ENCODE measurements at places on chromosomes 5 and 9.

GRCh38 chr5:176410486-176411180, 5.7 kb downstream of the CLTB start:
- no peak for DNase-seq

GRCh38 chr5:175478384-175479124, at the start of gene SFXN1:
Gene SFXN1, plus strand, starts transcription at chr5:175478560. Its CDS starts 13,544 bp downstream, at chr5:175492104.
- DNase-seq, result peak; percentile 82

DNA sequence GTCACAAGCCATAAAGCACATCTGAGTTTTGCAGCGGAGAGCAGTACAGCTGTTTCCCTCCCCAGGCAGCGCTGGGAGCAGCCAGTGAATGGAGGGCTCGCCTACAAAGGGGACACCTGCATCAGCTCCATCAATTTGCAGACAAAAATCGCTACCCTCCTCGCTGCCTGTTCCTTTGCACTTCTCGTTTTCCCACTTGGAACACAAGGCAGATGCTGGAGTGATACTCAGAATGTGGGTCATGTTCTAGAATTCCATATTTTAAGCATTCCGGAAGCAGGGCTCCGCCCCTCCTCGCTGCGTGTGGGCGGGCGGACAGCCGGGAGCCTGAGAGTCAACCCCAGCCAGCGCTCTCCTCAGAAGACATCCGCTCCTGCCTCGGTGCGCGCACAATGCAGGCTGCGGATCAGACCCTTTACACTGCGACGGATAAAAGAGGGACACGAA, 92.1 kb downstream of the LMNB1 start:
- peak; percentile 19 for DNase-seq

DNA sequence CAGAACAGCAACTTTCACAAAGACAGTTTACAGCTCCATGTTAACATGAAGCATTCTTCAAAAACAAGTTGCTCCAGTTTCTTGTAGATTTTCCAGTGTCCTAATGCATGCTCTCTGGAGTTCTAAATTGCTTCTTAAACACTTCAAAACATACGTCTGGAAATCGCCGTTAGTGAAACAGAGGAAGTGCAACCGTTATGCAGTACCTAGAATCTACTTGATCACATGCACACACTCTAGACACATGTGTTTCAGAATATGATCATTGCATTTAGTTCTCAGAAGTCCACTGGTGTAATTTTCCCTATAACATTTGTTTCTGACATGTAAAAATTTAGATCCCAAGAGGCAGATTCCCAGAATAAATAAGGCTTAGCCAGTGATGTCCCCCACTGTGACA, 41.1 kb upstream of the RUFY1 start:
- DNase-seq, result no peak

DNA sequence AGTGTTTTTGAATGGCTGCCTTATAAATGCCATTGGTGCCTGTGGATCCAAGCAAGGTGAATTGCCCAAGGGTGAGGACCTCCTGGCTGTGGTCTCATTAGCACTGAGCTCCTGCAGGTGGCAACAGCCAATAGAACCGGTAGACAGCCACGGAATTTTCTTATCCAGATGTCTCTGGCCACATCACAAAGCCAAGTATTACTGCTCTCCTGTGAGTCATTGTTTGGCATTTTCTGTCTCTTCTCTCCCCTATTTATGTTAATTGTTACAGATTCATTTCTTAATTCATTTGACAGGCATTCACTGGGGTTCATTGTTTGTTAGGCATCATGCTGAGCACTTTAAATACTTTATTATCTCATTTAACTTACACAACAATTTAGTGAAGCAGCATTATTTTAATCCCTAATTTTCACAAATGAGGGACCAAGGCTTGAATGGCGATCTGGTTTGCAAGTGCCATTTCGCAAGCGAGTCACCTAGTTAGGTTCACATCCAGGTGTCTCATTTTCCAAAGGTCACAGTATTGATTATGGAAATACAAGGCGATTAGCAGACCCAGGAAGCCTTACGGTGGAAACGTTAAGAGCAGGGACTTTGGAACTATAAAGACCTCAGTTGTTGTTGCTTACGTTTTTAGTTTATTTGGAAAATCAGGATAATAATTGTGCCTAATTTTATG, 58.2 kb upstream of the DPYSL3 start:
- no peak for DNase-seq

DNA sequence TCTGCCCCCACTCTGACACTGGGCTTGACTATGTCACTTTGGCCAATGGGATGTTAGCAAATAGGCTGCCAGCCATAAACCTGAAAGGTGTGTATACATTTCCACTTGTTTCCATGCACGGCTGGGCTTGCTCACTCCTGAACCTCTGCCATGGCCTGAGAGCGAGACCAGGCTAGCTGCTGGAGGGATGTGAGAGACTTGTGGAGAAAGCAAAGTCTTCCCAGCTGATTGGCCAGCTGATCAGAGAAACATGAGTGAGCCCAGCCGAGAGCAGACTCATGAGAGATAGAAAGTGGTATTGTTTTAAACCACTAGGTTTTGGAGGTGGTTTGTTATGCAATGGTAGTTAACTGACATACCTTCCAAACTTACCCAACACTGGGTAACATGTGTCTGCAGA, 13.9 kb downstream of the FAM193B start:
- DNase-seq, result no peak

DNA sequence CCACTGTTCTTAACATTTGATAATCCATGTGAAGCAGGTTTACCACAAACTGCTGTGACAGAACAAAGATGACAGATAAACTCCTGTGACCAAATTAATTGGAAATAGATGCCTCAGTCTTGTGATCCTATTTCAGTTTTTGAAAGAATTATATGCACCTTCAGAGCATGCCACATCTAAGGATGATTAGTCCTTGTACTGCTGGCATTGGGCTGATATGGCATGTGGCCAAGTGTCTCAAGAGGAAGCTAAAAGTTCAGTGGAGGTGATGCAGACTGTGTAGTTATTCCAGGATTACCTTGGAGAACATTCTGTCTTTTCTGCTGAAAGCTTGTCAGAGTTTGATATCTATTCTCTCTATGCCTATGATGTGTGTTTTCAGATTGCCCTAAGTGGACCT, 314.4 kb upstream of the EFNA5 start:
- DNase-seq, result no peak

GRCh38 chr9:37554318-37554717, 21.9 kb downstream of the FBXO10 start:
- no peak for DNase-seq

DNA sequence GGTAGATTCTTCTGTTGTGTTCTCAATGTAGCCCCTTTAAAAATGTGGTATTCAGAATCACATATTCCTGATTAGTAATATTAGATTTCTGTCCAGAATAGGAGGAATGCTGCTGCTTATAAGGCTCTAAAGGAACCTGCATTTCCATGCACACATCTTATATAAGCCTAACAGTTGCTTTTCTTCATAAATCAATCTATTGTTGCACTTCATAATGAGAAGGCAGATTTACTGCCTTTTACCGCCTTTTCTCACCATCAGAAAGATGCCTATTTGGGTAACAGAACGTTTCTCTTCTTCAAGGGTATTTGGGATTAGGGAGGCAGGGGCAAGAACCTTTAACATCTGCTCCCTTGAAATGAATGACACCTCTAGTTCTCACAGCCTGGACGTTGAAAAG, 243.4 kb downstream of the MLLT3 start:
- DNase-seq, result no peak

- DNase-seq, result no peak
Observed at GRCh38 chr5:1783216-1783554, 16.5 kb downstream of the MRPL36 start.

- DNase-seq, result peak; percentile 70
Observed at GRCh38 chr9:128160603-128160987, 530 bp downstream of the BBLN start.

DNA sequence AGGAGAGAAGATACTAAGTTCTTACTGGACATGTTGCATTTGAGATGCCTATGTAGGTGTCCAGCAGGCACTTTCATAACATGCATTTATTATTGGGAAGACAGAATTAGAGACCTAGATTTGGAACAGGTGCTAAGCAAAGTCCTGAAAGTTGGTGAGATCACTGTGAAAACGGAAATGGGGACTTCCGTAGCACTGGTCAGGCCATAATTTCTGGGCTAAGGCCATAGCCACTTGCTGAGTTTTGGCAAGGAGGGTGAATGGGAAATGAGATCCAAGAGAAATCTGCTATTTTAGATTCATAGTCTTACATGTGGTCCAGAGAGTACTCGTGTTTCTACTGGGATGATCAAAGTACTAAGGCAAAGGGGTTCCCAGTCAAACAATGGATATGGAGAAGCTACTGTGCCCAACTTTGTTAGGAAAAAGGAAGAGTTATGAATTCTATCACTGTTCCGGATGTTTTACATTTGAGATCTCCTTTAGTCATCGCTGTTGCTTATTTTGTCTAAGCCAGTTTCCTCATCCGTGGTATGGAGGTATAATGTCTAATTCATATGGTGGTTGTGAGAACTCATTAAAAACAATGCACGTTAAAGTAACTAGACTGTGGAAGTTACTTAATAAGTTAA, 33.4 kb downstream of the TEK start:
- no peak for DNase-seq

DNA sequence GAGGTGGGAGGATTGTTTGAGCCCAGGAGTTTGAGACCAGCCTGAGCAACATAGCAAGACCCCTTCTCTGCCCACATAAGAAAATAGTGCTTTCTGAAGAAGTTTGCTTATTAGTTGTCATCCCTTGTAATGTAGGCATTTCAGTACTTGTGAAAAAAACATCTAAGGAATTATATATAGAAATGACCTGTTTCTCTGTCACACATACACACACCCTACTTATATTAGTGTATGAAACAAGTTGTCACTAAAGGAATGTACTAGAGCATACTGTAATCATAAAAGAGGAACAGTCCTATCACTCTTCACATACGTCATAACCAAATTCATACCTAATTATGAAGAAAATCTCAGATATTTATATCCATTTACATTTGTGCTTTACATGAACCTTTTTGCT, 122.0 kb downstream of the NIPBL start:
- DNase-seq, result no peak

- peak; percentile 11 for DNase-seq
Observed at GRCh38 chr5:74866596-74867162, 492 bp upstream of the FAM169A start.

DNA sequence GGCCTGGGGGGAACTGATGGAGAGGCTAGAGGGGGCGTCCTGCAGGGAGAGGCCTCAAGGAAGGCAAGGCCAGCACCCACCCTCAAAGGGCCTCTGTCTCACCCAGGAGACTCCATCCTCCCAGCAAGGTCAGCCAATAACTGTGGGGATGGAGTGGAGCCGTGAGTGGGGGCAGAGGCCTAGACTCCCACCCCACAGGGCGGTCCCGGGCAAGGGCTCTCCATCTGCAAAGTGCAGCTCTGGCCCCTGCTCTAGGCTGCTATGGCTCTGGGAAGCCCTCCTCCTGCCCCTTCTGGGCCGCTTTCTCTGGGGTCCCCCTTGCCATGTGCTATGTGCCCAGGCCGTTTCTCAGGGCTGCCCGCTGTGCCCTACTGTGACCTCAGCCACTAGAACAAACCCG, 14.0 kb downstream of the FPGS start:
- no peak for DNase-seq

GRCh38 chr9:14349146-14349446, 35.2 kb upstream of the NFIB start:
- no peak for DNase-seq

DNA sequence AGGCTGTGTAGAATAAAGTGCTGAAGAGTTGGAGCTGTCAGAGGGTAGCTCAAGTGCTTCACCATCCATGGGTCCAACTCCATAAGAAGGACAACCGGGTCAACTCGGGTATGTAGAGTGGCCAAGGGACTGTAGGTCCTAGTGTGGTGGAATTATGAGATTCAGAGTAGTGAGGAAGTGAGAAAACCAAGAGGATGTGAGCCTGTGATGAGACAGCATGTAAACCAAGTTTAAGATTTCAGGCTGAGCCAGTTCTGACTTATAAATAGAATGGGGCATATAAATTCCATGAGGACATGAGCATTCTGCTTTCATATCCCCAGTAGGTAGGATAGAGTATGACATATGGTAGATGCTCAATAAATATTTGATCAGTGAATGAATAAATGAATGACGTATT, 96.3 kb downstream of the CFAP95 start:
- DNase-seq, result no peak

- no peak for DNase-seq
Observed at GRCh38 chr9:69357030-69357775, 32.2 kb downstream of the ENTREP1 start.

- no peak for DNase-seq
Observed at GRCh38 chr5:995318-995717, 13.3 kb upstream of the NKD2 start.

- no peak for DNase-seq
Observed at GRCh38 chr5:82334856-82335255, 56.7 kb upstream of the RPS23 start.

GRCh38 chr5:143401227-143402016, 2.1 kb downstream of the NR3C1 start:
- no peak for DNase-seq

DNA sequence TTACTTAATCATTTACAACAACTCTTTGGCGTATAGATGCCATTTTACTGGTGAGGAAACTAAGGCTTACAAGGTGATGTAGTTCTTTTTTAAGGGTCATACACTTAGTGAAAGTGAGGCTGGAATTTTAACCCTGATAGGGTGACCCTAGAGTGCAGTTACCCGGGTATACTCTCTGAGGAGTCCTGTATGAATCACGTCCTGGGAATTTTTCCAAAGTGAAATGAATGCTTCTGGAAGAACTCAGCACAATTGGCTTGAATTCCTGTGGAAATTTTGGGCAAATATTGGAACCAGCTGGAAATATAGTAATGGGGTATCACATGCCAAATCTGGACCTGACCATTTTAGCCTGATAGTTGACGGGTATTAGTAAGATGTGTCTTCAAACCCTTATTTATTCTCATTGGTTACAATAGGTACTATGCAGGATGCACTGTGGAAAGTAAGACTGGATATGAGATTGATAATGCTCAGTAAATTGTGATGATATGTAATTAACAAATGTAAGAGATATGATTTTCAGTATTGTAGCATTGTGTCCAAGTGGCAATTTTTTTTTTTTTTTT, 14.8 kb downstream of the SUB1 start:
- DNase-seq, result no peak

GRCh38 chr9:37121881-37122280, 1.5 kb downstream of the ZCCHC7 start:
- no peak for DNase-seq

DNA sequence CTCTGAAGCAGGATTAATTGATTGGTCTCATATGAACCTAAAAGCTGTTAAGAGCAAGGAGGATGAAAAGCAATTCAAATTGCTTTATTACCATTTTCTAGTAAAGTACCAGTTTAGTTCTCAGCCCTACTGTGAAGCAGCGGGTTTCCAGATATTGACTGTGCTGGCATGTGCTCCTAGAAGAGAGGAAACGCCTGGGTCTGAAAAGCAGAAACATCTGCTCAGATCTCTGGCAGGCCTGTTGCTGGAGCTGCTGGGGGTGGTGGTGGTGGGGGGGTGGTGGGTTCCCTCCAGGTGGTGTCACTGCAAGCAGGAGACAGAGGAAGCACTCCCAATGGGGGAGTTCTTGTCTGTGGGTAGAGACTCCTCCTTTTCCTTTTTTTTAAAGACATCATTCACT, 105.5 kb upstream of the ZNF462 start:
- DNase-seq, result no peak

GRCh38 chr9:99400184-99400731, 178.2 kb downstream of the SEC61B start:
- no peak for DNase-seq

- peak; percentile 44 for DNase-seq
Observed at GRCh38 chr9:36399980-36400331, at the start of gene RNF38. Gene RNF38, minus strand, starts transcription at chr9:36400269. Its CDS starts 161 bp downstream, at chr9:36400108.

- DNase-seq, result no peak
Observed at GRCh38 chr9:20930836-20931235, 100.6 kb downstream of the HACD4 start.
